Islet precursor cell (in vitro differentiated cells): ENCODE measurements at places on chromosomes 6 and 20.

DNA sequence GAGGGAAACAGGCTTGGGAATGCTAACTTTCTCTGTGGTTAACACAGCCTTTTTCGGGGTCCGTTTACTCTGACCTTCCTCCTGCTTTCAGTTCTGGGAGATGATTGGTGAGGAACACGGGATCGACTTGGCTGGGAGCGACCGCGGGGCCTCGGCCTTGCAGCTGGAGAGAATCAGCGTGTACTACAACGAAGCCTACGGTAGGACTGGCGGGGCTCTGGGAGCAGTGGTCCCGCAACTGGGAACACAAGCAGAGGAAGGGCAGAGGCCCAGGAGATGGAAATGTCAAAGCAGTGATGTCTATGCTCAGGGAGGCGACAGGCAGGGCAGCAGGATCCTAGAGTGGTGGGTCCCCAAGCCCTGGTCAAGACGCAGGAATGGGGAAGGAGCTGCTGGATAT is 3.5 kb downstream of the TUBB1 start:
- no peak for DNase-seq

- no peak for DNase-seq
Observed at GRCh38 chr20:38001173-38001875, 31.9 kb downstream of the TTI1 start.

DNA sequence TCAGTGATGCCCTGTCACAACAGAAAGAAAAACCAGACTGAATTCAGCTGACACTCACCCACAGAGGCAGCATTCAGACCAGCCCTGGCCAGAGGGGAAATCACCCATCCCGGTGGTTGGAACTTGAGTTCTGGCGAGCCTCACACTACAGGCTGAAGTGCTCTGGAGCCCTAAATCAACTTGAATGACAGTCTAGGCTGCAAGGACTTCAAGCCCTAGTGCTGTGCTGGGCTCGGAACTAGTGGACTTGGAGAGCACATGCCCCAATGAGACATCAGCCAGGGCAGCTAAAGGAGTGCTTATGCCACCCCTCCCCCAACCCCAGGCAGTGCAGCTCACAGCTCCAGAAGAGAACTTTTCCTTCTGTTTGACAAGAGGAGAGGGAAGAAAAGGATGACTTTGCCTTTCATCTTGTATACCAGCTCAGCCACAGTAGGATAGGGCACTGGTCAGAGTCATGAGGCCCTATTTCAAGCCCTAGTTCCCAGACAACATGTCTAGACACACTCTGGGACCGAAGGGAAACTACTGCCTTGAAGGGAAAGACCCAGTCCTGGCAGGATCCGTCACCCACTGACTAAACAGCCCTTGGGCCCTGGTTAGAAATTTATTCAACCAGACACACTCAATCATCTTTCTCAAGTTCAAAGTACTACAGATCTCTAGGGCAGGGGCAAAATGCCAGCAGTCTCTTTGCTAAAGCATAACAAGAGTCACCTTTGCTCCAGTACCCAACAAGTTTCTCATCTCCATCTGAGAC is 43.2 kb upstream of the PNRC1 start:
- peak; percentile 73 for DNase-seq

DNA sequence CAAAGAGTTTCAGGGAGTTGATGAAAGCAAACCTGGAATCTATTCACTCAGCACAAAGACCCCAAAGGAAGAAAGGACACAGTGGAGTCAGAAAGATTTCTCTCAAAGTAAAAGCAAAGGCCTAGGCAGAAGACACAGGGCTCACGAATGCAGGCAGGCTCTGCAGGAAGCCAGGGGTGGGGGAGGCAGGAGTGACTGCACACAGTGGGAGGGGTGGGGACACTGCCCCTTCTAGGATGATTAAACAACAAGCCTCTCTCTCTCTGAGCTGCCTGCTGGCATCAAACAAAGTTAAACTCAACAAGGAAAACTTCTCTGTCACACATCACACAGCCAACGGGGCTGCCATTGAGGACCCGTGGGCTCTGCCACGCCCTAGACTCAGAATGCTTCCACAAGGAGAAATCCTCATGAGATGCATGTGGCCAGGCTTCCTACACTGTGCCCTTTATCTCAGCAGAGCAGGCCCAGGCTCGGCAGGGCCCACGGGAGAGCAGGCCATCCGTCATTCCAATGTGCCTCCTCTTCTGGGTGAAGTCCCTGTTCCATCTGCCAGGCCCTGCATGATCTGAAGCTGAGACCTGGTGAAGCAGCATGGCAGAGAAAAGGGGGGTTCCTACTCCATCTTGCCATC is 70.1 kb downstream of the RAMACL start:
- DNase-seq: no peak

DNA sequence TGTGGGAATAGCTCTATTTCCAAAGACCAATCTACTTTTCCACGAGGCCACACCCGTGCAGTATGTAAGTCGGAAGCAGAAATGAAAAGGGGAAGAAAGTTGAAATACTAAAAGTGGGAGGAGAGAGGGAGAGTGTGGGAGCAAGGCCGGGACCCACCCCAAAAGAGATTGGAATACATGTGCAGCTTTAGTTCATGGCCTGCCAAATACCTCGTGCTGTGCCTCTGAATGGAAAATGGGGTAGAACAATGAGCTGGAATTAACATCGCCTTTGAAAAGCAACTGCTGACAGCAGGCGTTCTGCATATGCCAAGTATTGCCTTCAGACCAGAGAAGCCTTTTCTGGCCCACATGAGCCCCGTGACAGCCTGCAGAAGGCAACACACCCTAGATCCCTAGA is 155.6 kb downstream of the CD83 start:
- DNase-seq: no peak

DNA sequence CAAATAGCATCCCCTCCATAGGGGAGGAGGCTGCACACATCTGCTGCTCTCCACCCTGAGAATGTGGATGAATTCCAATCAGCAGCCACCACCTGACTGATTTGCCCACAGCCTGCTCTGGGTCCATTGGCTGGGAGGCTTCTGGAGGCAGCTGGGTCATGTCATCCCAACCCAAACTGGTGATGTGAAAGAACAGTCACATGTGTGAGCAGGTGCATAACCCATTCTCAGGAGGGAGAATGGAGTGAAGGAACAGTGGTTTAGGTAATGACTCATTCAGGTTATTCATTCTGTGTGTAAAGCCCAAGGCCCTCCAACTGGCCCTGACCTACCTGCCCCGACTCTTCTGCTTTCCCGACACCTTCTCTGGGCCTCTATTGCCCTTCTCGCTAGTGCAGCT is 90.9 kb upstream of the GCM1 start:
- no peak for DNase-seq

GRCh38 chr20:25310921-25311728 is 63.2 kb downstream of the PYGB start:
- DNase-seq: peak; percentile 79

GRCh38 chr6:21587179-21587960 is 6.2 kb upstream of the SOX4 start:
- DNase-seq: peak; percentile 87

DNA sequence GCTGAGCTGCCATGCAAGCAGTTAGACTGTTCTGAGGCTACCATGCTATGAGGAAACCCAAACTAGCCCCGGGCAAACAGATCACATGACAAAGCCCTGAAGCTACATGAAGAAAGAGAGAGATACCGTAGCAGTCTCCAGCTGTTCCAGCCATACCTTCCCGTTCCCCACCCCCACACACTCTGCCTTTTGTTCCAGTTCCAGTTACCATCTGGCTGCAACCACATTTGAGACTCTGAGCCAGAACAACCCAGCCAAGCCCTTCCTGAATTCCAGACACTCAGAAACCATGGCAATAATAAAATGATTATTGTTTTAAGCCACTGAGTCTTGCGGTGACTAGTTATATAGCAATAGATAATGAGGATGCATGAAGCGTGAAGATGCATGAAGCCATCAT is 28.3 kb downstream of the RIN2 start:
- DNase-seq: peak; percentile 92

DNA sequence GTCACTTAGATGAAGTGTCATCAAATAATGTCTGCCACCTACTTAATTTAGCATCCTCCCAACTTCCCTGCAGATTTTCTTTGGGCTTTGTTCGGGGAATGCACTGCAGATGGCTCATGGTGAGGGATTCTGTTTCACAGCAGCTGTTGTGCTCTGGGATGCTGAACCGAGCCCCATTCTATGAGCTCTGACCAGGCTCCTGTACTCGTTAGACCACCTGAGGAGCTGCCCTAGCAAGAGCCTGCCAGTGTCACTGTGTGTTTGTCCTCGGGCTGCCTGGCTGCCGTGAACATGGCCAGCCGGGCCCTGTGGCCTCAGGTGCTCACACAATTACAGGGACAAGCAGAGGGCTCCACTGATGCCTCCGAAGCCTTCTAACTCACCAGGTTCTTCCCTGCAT is 238.8 kb upstream of the ECI2 start:
- peak; percentile 70 for DNase-seq
